WERI-Rb-1 (cell line): ENCODE measurements at places on chromosomes 12 and 14.

DNA sequence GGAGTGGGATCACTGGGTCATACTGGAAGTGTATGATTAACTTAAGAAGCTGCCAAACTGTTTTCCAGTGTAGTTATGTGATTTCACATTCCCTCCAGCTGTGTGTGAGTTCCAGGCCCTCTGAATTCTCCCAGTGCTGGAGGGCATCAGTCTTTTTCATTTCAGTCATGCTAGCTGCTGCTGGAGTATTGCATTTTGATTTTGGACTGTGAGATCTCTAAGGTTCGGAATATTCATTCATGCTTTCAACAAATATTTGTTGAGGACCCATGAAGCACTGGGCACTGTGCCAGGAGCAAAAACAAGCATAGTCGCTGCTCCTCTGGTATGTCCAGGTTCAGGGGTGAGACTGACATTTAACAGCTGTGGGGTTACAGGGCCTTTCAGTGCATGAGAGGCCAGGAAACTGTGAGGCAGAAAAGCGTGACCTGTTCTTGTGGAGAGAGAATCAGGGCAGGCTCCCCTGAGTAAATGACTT is 133.2 kb downstream of the SCARB1 start:
- DNase-seq, result no peak

GRCh38 chr12:113778432-113779132 is 187.5 kb downstream of the RBM19 start:
- no peak for DNase-seq

GRCh38 chr12:100860611-100861010 is 66.0 kb downstream of the ANO4 start:
- DNase-seq, result no peak

- DNase-seq, result no peak
Observed at GRCh38 chr12:1812650-1813302, 7.6 kb upstream of the LRTM2 start.

- no peak for DNase-seq
Observed at GRCh38 chr12:40238266-40238902, 13.6 kb downstream of the LRRK2 start.

- DNase-seq, result peak; percentile 88
Observed at GRCh38 chr14:64186231-64187129, 107.7 kb downstream of the ESR2 start.

GRCh38 chr12:3644104-3644503 is 108.8 kb downstream of the CRACR2A start:
- no peak for DNase-seq

DNA sequence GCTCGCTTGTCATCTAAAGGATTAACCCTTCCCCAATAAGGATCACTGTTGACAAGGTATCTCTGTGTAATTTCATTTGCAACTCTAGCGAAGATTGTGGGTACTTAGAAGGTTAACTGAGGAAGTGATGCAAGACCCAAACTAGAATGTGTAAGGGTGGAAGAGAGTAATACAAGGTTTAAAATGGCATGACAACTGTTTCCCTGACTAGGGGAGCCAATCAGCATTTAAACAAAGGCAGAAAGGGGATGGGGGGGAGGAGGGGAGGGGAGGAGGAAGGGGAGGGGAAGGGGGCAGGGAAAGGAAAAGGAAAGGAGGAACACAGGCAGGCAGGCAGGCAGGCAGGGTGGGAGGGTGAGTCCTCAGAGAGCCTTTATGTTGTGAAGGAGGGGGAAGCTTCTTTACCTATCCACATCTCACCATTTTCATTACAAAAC is 31.1 kb downstream of the NRDE2 start:
- DNase-seq, result no peak

GRCh38 chr12:118259079-118259478 is 113.6 kb downstream of the TAOK3 start:
- no peak for DNase-seq

GRCh38 chr14:78196323-78196722 is 26.1 kb downstream of the NRXN3 start:
- peak; percentile 11 for DNase-seq

- no peak for DNase-seq
Observed at GRCh38 chr14:73753887-73754795, 40.0 kb upstream of the PNMA1 start.

GRCh38 chr12:3633396-3633795 is 119.5 kb downstream of the CRACR2A start:
- no peak for DNase-seq

- DNase-seq, result no peak
Observed at GRCh38 chr12:99544457-99544856, 103.1 kb upstream of the GARIN6 start.

DNA sequence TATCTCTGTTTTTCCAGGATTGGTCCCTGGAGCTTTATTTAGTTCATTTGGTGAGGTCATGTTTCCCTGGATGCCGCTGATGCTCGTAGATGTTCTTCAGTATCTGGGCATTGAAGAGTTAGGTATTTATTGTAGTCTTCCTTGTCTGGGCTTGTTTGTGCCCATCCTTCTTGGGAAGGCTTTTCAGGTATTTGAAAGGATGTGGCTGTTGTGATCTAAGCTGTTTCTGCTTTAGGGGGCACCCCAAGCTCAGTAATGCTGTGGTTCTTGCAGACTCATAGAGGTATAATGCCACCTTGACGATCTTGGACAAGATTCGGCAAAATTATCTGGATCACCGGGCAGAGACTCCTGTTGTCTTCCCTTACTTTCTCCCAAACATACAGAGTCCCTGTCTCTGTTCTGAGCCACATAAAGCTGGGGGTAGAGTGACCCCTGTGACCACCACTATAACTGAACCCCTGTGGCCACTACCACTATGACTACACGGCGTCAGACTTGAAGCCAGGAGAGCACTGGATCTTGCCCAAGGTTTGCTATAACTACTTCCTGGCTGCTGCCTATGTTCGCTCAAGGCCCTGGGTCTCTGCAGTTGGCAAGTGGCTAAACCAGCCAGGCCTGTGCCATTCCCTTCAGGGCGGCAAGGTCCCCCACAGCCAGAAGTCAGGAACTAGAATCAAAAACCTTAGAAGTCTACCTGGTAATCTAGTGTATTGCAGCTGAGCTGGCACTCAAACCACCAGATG is 40.9 kb downstream of the FGD4 start:
- no peak for DNase-seq

DNA sequence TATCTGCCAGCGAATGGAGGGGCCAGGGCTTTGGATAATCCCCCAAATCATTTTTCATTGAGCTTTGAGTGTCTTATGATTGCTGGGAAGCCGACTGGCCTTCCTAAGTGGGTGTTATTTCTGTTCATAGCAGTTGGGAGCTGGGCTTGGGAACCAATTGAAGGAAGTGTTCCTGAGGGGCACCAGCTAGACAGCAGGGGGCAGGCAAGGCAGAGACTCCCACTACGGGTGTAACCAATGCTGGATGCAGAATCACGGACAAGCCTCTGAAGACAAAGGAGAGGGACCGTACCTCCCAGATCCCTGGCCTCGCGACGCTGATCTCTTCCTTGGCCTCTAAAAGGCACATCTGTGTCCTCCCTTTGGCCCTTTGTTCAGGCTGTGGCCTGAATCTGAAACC is 149.0 kb upstream of the PRMT8 start:
- peak; percentile 93 for DNase-seq

- no peak for DNase-seq
Observed at GRCh38 chr12:12356467-12356895, 397 bp upstream of the BORCS5 start.

DNA sequence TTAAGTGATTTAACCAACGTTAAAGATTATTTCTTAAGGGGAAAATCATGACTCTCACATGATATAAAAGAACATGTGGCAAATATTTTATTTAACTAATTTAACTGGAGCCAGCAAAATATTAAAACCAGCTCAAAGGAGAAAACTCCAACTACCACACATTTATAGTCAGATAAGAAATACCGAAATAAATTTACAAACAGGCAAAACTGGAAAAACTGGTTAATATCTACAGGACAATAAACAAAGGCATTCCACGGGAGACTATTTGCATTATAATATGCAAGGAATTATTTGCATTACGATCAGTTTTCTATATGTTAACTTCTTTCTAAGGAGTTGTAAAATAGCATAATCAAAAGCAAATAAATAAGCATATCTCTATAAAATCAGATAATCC is 13.8 kb upstream of the BCL2L14 start:
- no peak for DNase-seq

GRCh38 chr12:116620124-116620491 is 60.9 kb downstream of the MAP1LC3B2 start:
- DNase-seq, result no peak

DNA sequence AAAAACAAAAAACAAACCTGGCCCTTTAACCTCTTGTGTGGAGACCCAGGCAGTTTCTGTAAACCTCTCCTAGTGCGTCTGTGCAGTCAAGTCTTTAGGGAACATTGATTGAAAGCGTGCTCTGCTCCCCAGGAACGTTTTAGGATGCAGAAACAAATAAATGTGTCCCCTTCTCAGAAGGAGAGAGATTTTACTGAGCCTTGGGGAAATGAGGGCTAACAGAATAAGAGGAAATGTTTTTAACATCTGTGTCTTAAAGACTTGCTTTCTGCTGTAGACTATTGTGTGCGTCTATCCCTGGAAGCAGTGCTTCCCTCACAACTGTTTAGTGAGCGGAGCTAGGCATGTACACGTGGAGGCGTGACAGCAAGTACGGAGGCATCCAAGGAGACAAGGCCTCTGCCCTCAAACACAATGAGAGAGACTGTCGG is 54.3 kb downstream of the TECPR2 start:
- no peak for DNase-seq

DNA sequence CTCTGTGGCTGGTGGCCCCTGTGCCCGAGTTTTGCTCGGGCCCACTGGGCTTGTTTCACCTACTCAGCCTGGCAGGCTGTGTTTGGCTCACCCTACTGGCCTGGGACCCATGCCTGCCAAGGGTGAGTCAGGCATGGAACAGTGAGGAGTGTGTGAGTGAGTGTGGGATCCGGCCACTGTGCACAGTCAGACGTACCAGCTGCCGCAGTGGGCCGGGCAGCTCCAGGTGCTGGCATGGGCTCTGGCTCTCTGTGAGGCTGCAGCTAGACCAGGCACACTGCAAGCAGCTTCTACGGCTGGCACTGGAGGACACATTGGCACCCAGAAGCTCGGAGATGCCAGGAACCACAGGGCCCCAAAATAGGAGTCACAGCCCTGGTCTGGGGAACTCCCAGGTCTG is 40.6 kb downstream of the HSD17B6 start:
- no peak for DNase-seq

DNA sequence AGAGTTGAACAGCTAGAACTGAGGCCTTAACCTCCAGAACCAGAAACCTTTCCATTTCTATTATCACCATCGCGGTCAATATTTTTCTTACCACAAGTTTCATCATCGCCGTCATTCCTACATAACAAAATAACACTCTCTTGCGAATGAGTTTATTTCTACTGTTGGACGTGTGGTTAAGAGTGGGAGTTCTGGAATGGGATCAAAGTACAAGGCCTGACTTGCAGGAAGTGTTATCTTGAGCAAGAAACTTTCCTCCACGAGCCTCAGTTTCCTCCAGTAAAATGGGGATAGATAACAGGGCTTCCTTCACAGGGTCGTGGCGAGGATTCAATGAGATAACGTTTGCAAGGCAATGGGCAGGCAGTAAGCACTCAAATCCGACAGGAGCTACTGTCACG is 652 bp downstream of the SART3 start:
- no peak for DNase-seq

- no peak for DNase-seq
Observed at GRCh38 chr12:65282840-65283239, 4.4 kb downstream of the MSRB3 start.

DNA sequence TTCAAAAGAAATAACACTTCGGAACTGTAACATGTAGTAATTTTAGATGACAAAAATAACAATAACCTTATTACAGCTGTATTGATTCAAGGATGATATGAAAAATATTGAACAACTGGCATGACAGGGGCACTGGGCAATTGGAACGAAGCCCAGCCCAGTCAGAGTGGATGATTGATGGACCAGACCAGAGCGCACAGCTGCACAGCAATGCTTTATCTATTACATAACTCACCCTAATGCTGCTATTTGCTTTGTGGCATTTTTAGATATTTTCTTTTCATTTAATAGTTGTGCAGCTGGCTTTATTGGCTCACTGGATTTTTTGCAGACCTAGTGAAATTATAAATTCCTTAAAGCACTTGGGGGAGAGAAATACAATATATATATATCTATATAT is 26.9 kb upstream of the FERMT2 start:
- no peak for DNase-seq

DNA sequence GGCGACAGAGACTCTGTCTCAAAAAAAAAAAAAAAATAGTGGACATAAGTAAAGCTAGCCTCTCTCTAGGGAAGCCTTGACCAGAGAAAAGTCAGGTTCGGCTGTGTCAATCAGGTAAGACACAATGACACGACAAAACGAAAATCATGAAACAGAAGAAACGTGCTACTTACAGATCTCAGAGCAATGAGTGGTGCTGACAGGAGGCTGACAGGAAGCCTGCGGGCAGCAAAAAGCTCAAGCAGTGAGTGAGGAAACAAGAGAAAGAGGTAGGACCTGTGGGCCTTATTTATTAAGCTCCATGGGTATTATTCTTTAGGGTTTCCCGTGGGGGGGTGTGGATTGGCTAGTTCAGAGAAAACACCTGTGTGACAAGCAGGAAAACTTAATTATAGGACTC is 363.1 kb downstream of the KCNH5 start:
- DNase-seq, result no peak

GRCh38 chr14:57462551-57462950 is 31.1 kb downstream of the CCDC198 start:
- DNase-seq, result no peak

GRCh38 chr12:77025782-77026314 is 39.5 kb downstream of the E2F7 start:
- no peak for DNase-seq

- peak; percentile 62 for DNase-seq
Observed at GRCh38 chr14:81435391-81436295, 35.5 kb upstream of the STON2 start.

DNA sequence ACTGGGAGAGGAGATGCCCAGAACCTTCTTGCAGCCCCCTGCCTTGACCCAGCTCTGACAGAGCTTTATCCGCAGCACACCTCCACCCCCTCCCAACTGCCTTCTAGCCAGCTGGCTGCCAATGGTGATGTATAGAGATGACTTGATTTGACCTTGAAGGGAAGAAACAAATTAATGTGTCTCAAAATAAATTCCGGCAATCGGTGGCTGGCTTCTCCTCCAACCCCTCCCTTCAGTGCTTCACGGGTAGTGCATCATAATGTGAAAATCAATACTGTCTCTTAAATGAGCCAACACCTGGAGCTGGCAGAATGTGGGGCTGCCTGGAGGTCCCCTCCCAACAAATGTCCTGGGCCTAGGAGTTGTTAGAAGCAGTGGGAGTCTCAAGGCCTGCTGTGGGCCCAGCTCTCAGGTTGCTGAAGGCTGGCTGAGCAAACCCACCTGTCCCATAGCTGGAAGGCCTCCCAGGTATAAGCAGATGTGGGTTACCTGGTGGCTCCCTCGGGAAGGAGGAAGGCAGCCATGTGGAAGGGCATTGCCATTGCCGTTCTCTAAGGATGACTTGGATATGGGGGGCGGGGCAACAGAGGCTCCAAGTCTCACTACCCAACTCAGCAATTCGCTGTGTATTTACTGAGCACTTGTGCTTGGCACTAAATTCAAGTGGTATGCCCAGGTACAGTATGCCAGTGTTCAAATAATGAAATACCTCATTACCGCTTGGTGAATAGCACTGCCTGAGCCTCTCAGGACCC is 23.2 kb downstream of the HSPB8 start:
- no peak for DNase-seq

GRCh38 chr14:91953170-91953985 is 5.9 kb upstream of the FBLN5 start:
- no peak for DNase-seq
